ENCODE measurements at places on chromosomes 12 and 14.
A peak's percentile ranks its signal among the peaks of the same experiment; 100 is the strongest.

DNA sequence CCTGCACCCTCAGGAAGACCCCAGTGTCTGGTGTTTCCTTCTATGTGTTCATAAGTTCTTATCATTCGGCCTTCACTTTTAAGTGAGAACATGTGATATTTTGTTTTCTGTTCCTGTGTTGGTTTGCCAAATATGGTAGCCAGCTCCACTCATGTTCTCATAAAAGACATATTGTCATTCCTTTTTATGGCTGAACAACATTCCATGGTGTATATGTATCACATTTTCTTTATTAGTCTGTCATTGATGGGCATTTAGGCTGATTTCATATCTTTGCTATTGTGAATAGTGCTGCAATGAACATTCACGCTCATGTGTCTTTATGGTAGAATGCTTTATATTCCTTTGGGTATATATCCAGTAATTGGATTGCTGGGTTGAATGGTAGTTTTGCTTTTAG lies 645.1 kb downstream of the SLC16A7 start:
- DNase-seq, result no peak

DNA sequence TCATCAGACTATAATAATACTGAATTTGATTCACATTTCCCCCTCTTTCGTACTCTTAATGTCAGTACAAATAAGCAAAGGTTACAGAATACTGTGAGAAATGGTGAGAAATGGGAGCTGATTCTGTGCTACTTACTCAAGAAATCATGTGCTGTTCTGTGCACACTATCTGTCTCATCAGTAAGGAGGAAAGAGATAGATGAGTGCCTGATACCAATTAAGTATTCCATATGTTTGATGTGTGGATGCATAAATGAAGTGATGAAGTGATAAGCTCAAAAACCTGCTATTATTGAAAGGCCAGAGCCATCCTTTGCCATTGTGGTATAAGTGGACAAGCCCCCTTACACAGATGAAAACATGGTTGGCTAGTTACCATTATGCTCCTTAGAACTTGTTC lies 127.7 kb downstream of the PDE3A start:
- DNase-seq, result no peak

- DNase-seq, result no peak
These were observed 36.5 kb downstream of the TDP1 start for GRCh38 chr14:89992273-89992672.

DNA sequence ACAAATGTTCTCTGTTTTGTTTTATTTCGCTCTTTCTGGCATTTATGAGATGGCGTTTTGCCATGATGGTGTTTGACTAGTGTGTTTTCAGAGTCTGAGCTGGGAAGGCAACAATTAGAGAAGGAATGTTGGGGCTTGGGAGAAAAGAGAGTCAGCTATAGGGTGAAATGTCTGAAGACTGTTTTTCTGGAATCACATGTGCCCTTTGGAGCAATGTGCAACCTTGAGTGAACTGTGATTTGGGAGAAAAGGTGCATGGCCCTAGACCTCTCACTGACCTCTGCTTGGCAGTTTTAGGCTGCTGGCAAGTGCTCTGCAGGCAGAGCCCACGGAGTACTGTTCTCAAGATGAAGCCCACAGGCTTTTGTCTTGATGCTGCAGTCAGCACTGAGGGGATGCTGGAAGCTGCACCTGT lies 379.9 kb upstream of the PDE3A start:
- DNase-seq, result no peak

GRCh38 chr14:102140027-102140749 lies 491 bp downstream of the WDR20 start:
- peak; percentile 45 for DNase-seq

DNA sequence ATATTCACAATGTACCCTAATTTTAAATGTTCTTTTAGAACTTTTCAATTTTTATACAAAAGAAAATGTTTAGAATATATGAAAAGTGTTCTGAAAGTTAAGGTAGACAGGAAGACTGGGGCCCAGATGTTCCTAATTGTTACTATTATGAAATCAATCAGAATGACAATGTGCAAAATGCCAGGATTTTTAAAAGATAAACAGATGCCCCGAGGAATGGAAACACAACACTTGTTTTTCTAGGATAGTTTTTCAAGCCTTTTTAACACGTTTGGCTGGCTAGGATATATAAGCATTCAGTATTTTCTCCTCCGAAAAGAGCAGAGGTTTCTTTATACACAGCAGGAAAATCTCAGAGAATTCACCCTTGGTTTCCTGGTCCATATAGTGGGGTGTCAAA lies 106.8 kb downstream of the ESR2 start:
- no peak for DNase-seq

All from anterior cingulate cortex (tissue), 58 donors.